ENCODE measurements at places on chromosomes 2 and 18. TPM values are rescaled to one million over a fixed set of nuclear protein-coding genes. Genes with fewer than 3 reads are reported as not detected.

- no peak for DNase-seq
Observed at GRCh38 chr2:179253226-179253625, 11.4 kb downstream of the SESTD1 start.

CEBPZOS gene
- 48.4 TPM for total RNA-seq

DCDC2C gene
- total RNA-seq, result not detected

DNA sequence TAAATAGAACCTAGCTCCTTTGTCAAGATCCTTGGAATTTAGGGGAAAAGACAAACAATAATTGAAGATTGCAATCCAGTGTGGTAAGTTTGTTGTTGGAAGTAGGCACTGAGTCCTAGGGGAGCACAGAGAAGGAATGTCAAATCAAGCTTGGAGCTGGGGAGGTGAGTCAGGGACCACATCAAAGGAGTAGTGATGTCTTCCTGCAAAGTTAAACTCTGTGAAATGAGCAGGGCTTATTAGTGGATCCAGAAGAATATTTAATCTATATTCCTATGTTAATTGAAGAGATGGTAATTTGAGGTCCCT lies 41.7 kb upstream of the NABP1 start:
- DNase-seq, result peak; percentile 94

DNA sequence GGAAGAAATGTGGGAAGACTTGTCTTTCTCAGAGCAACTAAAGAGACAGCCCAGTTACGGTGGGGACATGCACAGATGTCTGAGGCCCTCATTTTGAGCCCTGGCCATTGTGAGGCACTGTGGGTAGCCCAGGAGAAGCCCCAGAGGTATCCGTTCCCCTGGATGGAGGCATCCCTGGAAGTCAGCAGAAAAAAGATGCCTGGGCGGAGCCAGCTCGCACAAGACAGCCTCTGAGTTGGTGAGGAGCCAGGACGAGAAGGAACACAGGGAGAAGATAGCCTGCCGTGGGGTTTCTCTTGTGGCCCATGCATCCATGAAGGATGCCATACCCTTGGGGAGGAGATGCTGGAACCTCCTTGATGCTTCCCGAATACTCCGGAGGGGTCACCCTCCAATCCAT lies 56.9 kb upstream of the SEMA4C start:
- no peak for DNase-seq

DNA sequence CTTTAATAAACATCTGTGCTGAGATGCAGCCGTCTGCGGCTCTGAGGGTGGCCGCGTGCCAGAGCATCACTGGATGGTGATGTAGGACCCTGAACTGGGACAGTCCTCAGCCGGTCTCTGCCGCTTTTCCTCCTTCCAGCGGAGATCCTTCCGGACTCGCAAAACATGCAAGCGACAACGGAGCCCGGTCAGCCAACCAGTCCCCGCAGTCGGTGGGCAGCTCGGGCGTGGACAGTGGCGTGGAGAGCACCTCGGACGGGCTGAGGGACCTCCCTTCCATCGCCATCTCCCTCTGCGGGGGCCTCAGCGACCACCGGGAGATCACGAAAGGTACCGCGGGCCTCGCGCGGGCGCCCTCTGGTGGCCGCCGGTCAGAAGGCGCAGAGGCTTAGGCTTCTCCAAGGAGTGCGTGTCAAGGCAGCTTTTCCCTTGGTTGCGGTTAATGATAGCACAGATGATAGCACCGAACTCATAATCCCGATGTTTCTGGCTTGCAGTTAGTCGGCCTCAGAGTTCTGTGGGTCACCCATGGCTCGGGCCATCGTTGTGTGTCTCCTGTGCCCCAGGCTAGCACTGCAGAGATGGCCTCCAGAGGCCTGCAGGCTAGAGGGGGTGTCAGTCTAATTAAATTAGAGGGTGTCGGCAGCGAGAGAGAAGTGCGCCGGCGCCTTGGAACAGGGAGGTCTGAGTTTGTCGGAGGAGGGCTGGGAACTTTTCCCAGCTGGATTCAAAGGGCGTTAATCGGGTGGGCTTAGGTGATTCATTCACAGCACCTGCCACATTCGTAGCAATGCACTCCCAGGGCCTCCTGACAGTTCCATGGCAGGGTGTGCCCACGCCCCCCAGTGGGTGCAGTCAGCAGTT lies 38.5 kb downstream of the LPIN1 start:
- DNase-seq, result no peak

PRKAG3 gene
- not detected for total RNA-seq

- no peak for DNase-seq
Observed at GRCh38 chr2:46421361-46421760, 58.0 kb upstream of the TMEM247 start.

GRCh38 chr18:5380586-5380985 lies 85.1 kb upstream of the ZBTB14 start:
- no peak for DNase-seq

HES6 gene
- 1.5 TPM for total RNA-seq

GRCh38 chr2:21693081-21693480 lies 569.3 kb downstream of the TDRD15 start:
- DNase-seq, result no peak

DNA sequence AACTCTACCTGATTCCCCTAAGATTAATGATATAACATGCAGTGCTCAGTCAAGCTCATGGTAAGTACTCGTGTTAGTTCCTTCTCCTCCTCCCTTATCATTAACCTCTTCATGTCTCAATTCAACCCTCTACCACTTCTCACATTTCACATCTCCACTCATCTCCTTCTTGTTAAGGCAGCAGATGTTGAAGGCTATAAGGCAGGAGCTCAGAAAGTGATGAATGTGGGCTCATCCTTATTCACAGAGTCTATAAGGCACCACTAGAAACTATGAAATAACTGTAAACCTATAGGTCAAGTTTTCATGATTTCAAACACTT lies 56.0 kb downstream of the CLHC1 start:
- no peak for DNase-seq

PLGLB1 gene
- total RNA-seq, result not detected

DNA sequence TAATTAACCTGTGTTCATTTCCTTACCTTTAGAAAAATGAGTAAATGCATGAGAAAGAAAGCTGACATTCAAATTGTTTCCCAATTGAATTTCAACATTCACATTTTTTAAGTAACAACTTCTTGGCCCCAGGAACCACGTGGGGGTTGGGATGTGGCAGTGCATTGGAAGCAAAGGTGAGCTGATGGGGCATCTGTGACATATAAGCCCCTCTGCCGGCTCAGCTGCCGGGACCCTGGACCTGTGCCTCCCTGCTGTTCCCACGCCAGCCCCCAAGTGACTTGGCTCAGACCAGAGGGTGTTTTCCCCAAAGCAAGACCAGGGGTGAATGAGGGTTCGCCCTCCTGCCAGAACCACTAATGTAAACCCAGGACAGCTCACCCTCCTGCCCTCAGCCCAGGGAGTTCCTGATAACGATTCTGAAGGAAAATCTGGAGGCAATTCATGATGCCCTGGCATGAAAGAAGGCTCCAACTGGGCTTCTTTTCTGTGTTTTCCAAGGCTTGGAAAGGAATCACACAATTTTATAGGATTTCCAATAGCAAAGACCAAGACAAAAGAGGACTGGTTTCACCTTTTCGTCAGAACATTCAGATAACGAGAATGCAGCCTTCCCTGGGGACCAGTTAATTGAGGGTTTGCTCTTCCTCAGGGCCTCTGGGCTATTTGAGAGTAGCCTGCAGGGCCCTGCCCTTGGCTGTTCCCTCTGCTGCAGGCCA lies 193.2 kb upstream of the TWIST2 start:
- no peak for DNase-seq

FOXI3 gene
- not detected for total RNA-seq
